ENCODE measurements at places on chromosomes 7 and 10.

DNA sequence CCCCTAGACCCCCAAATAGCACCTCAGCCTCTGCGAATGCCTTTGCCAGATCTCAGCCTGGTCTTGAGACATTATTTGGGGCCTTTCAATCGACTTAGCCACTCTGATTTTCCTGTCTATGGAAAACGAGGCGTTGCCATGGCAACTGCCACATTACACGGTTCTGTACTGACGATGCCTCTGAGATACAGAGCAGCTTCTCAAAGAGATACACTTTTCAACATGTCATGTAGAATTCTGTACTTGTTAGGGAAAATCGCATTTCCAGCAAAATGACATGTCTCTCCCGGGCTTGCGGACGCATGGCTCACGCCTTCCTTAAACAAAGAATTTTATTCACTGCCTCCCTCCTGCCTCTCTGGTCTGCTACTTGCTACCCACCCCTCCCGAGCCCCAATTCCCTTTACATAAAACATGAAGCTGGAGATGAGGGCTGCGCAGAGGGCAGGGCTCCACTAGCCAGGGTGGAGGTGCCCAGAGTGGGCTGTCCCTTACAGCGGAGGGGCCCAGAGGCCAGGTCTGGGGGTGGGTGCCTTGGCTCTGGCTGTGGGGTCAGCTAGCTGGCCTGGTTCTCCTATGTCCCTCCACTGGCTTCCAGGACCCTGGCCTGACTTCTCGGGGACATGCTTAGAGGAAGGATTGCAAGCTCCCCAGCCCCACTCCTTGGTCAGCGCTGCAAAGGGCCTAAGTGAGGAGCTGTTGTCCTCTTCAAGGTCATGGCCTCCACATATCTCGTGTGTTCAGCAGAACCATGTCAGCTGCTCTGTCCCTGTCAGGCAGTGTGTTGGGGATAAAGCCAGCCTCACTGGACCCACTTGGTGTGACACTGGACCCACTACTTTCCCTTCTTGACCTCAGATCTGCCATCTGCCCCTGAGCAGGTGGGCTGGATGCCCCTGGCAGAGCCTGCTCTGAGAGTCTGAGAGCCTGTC, 342.5 kb downstream of the RPS24 start:
- H3K27ac ChIP-seq, result no peak overlapping the region
- no peak overlapping the region for H3K4me3 ChIP-seq
- H3K4me1 ChIP-seq, result no peaks in the 10 kb centered on the region
- H3K36me3 ChIP-seq, result no peaks in the 10 kb centered on the region
- H3K27me3 ChIP-seq, result peaks cover 13% of the 10 kb centered on the region
- DNase-seq, result no peak

GRCh38 chr10:43409385-43410109, 561 bp upstream of the HNRNPF start:
- H3K27me3 ChIP-seq, result no peaks in the 10 kb centered on the region
- H3K36me3 ChIP-seq, result peaks cover 22% of the 10 kb centered on the region
- peak overlapping the region; percentile 94 for H3K4me3 ChIP-seq
- DNase-seq, result peak; percentile 66
- peak overlapping the region; percentile 99 for H3K27ac ChIP-seq

- no peak overlapping the region for H3K27ac ChIP-seq
- no peak overlapping the region for H3K4me3 ChIP-seq
- H3K27me3 ChIP-seq, result peaks cover 5% of the 10 kb centered on the region
- DNase-seq, result no peak
Measured at GRCh38 chr7:150358433-150358832, 10.2 kb upstream of the REPIN1 start.

DNA sequence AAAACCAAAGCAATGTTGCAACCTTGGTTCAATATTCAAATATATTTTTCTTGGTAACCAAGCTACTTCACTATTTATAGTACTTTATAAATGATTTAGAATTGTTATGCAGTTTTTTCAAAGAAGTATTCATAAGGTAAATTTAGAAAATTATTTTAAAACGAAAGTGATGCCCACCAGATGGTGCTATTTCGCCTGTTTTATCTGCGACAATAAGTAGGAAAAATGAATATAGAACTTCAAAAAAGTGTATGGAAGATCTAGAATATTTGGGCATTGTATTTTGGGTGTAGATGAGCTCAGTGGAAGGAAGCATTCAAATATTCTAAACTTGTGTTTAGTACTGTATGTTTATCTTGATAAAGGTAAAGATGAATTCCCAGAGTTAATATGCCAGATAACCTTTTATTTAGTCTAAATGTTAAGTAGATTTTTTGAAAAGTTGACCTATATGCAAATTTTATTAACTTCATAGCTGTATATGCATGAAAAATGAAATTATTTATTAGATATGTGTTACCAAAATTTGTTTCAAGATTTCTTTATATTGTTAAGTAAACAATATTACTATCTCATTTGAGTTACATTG, 93.2 kb downstream of the ADK start:
- H3K4me3 ChIP-seq, result no peak overlapping the region
- no peaks in the 10 kb centered on the region for H3K27me3 ChIP-seq
- DNase-seq, result no peak

- no peak for DNase-seq
- H3K4me3 ChIP-seq, result no peak overlapping the region
- no peaks in the 10 kb centered on the region for H3K36me3 ChIP-seq
Measured at GRCh38 chr7:88681682-88682081, 77.8 kb upstream of the ZNF804B start.
